ENCODE measurements at places on chromosomes 2 and 18. TPM values are rescaled to one million over a fixed set of nuclear protein-coding genes. Genes with fewer than 3 reads are reported as not detected.

- DNase-seq: no peak
Observed at GRCh38 chr2:55490554-55490953, 29.0 kb upstream of the CFAP36 start.

GRCh38 chr2:85324639-85325465 is 2.9 kb downstream of the TGOLN2 start:
- DNase-seq: no peak

GRCh38 chr2:138446043-138446442 is 55.5 kb upstream of the SPOPL start:
- DNase-seq: no peak

DNA sequence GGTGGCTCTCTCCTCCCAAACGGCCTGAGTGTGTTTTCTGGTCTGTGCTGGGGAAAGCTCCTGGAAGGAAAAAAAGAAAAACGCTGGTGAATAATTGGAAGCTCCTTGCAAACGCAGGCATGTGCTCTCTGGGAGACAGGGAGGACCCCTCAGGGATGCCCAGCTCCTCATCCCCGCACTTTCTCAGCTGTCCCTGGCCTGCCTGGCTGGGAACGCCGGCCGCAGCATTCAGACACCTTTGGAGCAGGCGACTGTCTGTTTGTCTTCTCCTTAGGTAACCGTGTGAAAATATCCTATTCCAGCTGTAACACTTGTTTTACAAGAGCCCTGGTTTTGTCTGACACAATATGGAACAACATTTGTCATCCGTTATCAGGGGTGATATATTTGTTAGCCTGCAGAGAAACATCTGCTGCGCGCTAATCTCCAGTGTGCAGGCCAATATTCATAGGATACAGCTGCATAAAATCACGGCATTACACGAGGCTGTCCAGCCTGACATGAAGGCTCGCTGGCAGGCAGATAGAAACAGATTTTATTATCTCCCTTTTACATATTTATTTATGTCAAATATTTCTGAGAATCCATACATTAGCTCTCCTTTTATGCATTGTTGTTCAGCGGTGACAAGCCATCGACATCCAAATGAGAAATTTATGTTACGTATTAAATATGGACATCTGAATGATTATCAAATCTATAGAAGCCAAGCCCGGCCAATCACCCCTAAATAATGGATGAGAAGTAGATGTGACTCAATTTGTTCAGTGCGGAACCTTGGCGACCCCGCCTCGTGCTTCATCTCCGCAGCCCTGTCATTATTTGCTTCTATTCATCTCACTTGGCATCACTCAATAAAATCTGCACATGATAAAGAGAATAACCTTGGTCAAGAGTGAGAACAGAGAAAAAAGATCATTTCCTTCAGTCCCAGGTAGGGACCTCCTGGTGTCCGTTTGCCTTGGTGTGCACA is 675.1 kb upstream of the SALL3 start:
- peak; percentile 23 for DNase-seq

GRCh38 chr2:167237478-167237877 is 349.2 kb downstream of the XIRP2 start:
- no peak for DNase-seq

DNA sequence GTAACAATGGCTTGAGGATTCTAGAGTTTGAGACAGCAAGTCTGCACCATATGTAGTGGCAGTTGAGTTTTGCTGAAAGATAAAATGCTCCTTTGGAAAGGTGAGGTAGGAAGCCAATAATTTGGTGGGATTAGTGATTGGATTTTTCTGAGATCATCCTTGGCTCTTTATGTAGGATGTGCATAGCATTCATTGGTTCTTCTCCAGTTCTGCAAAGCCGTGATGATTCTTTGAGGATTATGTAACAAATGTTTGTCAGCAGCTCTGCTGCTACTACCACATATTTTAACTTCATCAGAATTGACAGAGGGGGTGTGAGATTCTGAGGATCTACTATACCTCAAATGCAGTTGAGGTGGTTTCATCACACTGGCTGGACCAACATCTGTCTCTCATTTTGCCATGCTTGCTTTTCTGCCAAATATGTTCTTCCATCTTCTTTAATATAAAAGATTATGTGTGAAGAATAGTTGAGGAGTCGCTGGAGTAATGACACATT is 188.9 kb upstream of the RASGRP3 start:
- no peak for DNase-seq

DNA sequence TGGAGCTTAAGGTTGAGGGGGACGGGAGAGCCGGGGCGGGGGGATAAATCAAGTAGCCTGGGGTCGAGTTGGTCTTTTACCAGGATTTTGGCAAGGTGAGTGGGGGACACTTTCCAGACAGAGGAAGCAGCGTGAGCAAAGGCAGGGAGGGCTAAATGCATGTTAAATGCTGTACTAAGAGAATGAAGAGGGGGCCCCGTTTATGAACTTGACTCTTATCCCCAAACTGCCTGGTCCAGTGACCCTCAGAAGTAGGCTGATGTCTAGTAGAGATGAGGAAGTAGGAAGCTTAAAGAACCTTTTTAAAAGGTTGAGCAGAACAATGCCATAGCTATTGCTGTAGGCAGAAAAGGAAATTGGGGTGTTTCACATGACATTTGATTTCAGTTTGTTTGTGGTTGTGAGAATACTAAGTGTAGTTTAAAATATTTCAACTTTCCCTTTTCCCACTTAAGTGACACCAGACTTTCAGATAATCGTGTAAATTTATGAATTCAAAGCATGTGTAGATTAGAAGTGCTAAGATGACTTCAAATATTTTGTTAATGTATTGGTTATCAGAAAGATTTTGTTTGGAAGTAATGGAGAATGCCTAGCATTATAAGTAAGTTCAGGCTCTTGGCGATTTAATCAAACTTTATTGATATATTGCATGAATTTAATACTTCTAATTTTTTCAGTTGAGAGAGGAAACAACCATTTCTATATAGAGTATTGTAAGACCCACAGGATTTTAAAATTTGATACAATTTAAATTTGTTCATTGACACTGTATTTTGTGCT is 1.8 kb downstream of the REL start:
- no peak for DNase-seq

Gene GCG
- not detected for total RNA-seq

Gene SLC9A2
- 4.2 TPM for total RNA-seq

Gene ZDBF2
- total RNA-seq: 30.4 TPM
